Bone marrow (tissue), 2 donors: ENCODE measurements at places on chromosomes 12 and 14.
A peak's percentile ranks its signal among the peaks of the same experiment; 100 is the strongest.

- no peak for DNase-seq
These were observed 1124.0 kb upstream of the TMEM132C start for GRCh38 chr12:127143020-127143419.

GRCh38 chr12:48187916-48188695 is 4.7 kb downstream of the CCDC184 start:
- no peak for DNase-seq

DNA sequence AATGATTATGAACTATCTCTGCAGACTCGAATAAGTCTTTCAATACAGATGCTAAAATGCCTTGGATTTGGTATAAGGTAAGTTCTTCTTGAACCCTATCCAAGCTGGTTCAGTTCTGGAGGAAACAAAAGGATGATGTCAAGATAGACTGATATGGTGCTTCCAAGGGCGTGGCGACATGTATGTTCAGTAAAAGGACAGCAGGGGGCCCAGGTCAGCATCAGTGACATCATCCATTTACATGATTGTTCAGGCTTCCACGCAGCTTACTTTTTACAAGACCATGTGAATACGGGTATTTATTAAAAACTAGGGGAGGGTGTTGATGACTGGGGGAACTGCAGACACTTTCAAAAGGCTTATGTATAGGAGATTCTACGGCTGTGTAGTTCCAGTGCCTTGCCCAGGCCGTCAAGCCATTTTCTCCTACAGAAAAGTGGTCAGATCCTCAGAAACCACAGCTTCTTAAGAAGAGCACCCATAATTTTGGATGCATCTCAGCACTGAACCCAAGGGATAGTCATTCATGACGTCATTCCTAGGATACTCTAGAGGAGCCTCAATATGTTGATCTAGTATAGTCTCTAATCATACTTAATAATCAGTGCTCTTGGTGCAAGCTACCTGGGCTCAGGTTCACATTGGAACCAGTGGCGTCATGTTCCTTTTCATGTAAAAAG is 527.7 kb downstream of the FUT8 start:
- DNase-seq, result no peak

GRCh38 chr12:1934831-1935230 is 16.4 kb upstream of the CACNA2D4 start:
- DNase-seq, result no peak

GRCh38 chr12:129393357-129393937 is 510.4 kb downstream of the TMEM132D start:
- no peak for DNase-seq

DNA sequence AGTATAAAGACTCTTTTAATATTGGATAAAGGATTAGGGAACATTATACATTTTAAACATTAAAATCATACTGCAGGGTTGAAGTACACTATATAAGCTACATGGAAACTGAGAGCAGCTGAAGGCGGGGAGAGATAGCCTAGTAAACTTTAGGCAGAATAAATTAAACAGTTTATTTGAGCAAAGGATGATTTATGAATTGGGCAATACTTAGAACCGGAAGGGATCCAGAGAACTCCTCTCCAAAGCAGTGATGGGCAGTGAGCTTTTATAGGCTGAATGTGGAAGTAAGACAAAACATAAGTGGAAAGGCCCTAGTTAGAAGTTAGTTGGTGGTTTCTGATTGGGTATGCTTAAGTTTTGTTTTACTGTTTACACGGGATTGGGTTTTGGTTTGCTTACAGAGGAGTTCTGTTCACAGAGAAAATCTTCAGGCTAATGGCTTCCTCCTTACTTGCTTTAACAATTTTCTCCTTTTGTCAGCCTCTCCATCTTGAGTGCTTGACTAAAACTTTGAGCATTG is 18.9 kb downstream of the LEMD3 start:
- DNase-seq, result no peak

DNA sequence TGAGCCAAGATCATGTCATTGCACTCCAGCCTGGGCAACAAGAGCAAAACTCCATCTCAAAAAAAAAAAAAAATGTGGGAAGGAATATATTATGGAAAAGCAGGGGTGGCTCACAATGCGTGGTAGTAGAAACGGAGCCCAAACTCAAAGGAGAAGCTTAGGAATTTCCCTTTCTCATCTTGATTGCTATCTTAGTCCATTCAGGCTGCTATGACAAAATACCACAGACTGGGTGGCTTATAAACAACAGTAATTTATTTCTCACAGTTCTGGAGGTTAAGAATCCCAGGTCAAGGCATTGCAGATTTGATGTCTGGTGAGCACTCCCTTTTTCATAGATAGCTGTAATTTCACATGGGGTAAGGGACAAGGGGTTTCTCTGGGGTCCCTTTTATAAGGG is 153.8 kb upstream of the KRR1 start:
- no peak for DNase-seq

DNA sequence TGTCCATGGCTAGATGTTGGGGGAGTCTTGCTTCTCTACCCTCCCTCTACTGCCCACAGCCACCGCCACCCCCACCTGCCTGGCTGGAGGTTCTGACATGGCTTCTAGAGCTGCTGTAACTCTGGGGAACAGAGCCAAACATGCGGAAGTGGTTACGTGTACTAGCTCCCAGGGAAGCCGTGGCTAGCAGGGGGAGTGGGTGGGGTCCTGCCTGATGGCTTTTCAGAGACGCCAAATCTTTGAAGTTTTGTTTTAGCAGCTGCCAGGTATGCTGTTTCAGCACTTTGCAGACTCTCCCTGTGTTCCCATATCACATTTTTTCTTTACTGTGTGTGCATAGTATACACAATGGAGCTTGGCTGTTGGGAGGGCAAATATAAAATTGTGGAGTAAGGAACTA is 150.3 kb downstream of the TGFB3 start:
- peak; percentile 7 for DNase-seq

DNA sequence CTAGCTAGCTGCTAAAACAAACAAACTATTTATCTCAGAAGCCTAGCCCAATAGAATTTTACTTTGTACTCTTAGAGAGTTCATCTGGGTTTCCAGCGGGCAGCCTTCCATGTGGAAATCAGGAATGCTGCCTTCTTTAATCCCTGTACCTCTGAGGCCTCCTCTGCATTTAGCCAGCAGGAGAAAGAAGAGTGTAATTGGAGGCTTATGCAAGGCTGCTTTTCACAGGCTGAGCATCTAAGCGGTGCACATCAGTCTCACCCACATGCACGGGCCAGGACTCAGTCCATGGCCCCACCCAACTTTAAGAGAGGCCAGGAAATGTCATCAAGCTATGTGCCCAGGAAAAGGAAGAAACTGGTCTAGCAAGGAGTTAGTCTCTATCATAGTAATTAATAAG is 14.0 kb upstream of the PTGDR start:
- DNase-seq, result no peak

GRCh38 chr12:75969768-75970167 is 61.8 kb downstream of the PHLDA1 start:
- DNase-seq, result peak; percentile 17

- no peak for DNase-seq
These were observed 193.5 kb upstream of the CNOT2 start for GRCh38 chr12:70049596-70050360.

DNA sequence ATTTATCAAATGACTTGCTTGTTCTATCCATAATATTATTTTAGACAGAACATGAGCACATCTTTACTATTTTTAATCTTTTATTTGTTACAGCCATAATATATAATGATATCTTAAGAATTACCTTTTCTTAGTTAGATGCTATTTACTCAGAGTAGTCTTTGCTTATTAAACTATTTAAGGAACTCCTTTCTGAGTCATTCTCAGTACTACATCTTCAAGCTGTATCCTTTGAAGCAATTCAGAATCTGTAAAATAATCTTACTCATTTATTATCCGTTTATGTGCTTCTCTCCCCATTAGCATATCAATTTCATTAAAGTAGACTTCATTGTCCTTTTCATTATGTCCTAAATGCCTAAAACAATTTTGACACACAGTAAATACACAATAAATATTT is 240.4 kb upstream of the FAR2 start:
- DNase-seq, result no peak

GRCh38 chr14:93268406-93268805 is 61.4 kb downstream of the UBR7 start:
- no peak for DNase-seq

- DNase-seq, result no peak
These were observed 232.9 kb upstream of the TMTC1 start for GRCh38 chr12:30016540-30017055.

DNA sequence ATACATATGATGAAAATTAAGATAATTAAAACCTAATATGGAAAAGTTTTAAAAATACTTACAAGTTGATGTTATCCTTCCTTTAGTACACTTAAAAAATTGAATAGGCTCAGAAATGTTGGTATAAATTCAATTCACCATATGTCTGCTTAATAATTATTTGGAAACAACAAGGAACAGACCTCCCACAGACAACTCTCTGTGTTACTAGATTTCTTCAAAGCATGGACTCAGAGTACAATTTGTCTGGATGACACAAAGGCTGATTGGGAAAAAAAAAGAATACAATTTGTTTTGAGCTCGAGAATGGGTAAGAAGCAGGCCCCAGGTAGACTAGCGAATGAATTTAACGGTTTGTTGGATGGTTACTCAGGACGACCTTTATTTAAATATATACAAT is 48.9 kb upstream of the BTG1 start:
- no peak for DNase-seq

DNA sequence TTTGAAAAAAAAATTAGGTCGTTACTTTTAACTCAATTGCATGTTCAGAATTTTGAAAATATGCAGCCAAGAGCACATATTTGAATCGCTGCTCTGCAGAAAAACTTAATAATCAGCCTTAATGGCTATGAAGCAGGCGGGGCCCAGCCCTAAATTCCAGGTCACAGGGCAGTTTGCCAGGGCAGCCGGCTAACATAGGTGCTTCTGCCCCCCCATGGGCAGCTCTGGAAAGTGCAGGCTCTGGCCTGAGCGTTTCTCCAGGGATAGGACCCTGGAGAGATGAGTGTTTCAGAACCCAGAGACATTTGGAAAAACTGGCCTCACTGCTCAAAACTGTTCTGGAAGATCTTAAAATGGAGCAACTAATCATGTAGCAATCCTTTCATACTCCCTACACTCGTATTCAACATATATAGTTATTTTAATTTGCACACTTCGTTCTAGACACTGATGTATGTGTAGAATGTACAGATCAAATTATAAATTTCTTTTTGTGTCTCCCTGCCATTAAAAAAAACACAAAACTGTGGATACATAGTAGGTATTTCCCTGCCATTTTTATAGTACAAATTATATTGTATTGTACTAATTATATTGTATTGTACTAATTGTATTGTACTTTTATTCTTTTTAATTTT is 26.0 kb upstream of the PTGR2 start:
- peak; percentile 38 for DNase-seq

- DNase-seq, result no peak
These were observed 785 bp upstream of the LHX5 start for GRCh38 chr12:113472191-113473121.

GRCh38 chr12:44875417-44875953 is 630 bp downstream of the NELL2 start:
- DNase-seq, result no peak

GRCh38 chr14:65345266-65345665 is 67.3 kb upstream of the FUT8 start:
- DNase-seq, result no peak

- peak; percentile 27 for DNase-seq
These were observed 54.1 kb downstream of the COCH start for GRCh38 chr14:30928462-30928861.

DNA sequence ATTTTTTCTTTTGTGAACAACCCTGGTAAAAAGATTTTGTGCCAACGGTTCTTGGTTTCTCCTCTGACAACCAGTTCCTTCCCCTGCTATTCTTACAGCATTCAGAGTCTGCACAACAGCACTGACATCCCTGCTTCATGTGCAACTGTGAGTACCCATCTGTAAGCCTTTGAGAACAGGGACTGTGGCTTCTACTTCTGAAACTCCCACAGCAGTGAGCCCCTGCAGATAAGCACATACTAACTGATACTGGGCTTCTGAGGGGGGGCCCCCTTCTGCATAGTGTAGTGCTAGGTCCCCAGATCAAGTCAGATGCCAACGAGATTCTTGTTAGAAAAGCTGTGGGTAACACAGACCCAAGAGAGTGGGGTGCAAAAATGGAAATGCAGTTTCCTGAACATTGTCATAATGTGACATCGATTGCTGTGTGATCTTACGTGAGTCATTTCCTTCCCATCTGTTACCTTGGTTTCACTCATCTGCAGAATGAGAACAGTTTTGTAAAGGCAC is 11.1 kb upstream of the NINJ2 start:
- DNase-seq, result peak; percentile 80

DNA sequence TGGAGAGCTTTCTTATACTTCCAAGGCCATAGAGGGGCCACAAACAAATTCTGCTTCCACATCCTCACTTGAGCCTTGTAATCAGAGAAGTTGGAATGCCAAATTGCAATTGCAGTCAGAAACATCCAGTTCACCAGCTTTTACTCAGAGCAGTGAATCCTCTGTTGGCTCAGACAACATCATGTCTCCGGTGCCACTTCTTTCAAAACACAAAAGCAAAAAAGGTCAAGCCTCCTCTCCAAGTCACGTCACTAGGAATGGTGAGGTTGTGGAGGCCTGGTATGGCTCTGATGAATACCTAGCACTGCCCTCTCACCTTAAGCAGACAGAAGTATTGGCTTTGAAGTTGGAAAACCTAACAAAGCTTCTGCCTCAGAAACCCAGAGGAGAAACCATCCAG is 217.1 kb downstream of the AKAP6 start:
- no peak for DNase-seq

- no peak for DNase-seq
These were observed 72.4 kb downstream of the NT5DC3 start for GRCh38 chr12:103768467-103769123.

DNA sequence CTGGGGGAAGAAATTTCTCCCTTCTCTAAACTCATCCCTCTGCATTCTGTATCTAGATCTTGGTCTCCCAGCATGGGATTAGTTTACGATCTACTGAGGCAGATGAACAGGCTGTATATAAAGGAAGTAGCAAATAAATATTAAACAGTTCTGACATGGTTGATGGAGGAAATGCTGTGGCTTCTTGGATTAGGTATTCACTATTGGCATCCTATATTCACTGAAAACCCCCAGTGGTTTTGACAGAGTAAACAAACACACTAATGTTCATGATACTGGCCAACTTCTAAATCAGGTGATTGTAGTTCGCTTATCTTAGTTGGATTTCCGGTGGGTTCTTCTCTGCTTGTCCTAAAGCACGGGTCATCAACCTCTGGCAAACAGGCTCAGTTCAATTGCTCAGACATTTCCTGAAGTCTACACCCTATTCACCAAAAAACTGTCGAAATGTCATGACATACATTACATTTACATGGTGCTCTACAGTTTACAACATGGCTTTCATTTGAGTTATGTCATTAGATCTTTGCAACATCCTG is 433.9 kb downstream of the EGLN3 start:
- no peak for DNase-seq

- no peak for DNase-seq
These were observed 178.1 kb downstream of the BCAT1 start for GRCh38 chr12:24770821-24771220.

DNA sequence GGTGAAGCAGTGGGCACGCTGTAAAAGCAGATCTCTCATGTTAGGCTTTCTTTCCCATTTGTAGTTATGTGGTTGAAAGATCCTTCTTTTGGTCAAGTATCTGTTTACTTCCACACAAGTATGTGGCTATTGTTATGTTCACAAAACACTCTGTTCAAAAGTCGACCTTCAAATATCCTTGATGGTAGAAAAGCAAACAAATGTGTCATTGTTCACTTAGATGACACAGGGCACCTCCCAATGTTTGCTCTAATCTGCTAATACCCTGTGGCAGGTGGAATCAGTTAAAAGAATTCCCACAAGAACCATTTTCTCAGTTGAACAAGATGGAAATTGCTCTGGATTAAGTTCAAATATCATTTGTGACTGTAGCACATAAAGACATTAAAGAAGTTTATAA is 43.6 kb upstream of the NAA30 start:
- DNase-seq, result no peak
